ENCODE measurements at places on chromosomes 4 and X.

DNA sequence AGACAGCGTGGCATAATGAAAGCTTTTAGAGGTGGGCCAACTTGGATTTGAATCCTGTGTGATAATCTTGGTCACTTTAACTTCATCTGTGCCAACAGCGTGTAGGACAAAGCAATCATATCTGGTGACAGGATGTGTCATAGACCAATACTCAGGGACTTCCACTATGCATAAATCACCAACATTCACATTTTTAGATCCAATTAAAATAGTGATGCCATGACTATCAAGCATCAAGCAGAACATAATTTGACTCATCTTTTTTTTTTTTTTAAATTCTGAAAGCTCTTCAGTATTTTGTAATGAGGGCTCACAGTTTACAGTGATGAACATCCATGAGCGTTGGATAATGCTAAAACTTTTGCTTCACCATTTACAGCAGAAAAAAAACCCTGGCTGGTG, 27.3 kb upstream of the RAPGEF2 start:
- DNase-seq = no peak

DNA sequence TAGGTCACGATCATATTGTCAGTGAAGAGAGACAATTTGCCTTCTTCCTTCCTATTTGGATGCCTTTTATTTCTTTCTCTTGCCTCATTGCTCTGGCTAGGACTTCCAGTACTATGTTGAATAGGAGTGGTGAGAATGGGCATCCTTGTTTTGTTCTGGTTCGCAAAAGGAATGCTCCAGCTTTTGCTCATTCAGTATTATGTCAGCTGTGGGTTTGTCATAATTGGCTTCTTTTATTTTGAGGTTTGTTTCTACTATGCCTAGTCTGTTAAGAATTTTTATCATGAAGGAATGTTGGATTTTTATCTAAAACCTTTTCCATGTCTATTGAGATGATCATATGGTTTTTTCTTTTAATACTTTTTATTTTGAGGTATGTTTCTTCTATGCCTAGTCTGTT, 152.3 kb upstream of the MAD2L1 start:
- DNase-seq = no peak

DNA sequence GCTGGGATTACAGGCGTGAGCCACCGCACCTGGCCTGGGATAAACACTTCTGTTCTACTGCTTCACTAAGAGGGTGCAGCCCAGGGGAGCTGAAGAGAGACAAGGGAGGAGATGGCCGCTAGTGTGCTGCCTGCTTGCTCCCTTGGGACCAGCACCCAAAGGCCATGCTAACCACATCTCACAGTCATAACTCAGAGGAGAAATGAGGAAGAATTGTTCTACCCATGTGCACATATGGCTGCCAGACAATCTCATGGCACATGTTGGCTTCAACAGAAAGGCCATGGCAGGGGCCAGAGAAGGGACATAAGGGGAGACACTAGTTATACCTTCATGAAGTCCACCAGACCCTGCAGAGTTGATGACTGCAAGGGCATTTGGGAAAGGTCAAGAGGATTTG, 22.4 kb downstream of the CLDN22 start:
- DNase-seq = no peak

GRCh38 chr4:6476893-6477292, 4.5 kb upstream of the PPP2R2C start:
- DNase-seq = no peak

DNA sequence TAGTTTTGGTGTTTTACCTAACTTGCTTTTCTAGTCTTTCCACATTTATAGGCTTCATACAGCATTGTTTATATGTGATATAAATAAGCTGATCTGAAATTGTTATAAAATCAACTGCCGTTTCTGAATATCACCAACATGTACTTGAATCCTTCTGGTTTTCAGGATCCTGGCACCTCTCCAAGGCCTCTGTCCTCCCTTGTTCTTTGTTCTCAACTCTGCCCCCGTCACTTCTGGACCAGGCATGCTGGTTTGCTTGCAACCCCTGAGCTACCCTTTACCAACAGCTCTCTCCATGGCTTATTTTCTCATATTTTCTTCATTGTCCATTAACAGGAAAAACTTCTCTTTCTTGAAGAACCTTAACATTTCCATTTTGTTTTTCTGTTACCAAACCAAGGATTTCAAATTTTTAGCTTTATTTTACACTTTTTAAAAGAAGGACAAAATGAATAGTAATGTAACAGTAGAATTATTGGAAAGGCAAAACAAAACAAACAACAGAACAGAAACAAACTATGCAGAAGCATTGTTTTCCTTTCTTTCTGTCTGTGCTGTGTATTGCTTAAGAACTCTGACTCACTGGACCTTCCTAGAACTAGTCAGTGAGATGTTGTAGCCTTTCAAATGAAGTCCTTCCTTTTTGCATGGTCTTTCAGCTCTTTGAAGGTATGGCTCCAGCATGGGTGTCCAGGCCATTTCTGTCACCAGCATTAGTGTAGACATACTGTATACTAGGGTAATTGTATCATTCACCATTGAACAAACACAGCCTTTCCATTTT, 44.8 kb downstream of the BANK1 start:
- DNase-seq = no peak

- DNase-seq = no peak
Observed at GRCh38 chrX:67543818-67544217, at the start of gene AR. AR (plus strand) TSS chrX:67544021; CDS start chrX:67545147, 1,126 bp downstream.
